Ascending aorta (tissue), 2 donors: ENCODE measurements at places on chromosomes 16 and 17. TPM values are rescaled to one million over a fixed set of nuclear protein-coding genes. Genes with fewer than 3 reads are reported as not detected.

The ARL5C gene
- not detected for total RNA-seq

DNA sequence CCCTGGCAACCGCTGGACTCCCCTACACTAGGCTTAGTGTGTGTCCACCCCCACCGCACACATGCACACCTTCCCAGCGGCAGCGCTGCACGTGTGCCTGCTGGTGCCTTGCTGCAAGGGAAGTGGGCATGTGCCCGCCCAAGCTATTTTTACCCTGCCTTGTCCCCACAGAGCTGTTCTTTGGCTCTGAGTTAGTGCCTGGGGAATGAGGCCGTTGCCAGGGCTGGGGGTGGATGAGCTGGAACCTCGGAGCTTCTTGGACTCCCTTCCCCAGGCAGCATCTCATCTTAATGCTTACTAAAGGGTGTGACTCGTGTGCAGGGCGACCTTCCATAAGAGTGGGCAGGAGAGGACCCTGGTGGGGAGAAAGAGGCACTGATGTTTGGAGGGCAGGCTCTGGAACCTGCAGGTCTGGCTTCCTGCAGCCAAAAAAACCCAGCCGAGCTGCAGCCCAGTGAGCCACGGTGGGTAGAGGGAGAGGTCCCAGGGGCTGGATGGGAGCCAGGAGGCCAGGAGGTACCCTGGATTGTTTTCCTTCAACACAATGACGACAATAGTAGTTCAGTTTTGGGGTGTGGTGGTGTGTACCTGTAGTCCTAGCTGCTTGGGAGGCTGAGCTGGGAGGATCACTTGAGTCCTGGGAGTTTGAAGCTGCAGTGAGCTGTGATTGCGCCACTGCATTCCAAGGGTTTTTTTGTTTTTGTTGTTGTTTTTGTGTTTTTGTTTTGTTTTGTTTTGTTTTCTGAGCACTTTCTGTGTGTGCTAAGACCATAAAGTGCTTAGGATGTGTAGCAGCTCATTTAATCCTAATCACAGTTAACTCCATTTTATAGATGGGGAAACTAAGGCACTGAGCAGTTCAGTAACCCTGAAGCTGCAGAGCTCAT is 119.1 kb downstream of the RAB11FIP4 start:
- no peak overlapping the region for H3K27ac ChIP-seq
- H3K36me3 ChIP-seq = no peaks in the 10 kb centered on the region
- H3K27me3 ChIP-seq = no peaks in the 10 kb centered on the region
- H3K4me3 ChIP-seq = peak overlapping the region; percentile 31
- DNase-seq = peak; percentile 33

DNA sequence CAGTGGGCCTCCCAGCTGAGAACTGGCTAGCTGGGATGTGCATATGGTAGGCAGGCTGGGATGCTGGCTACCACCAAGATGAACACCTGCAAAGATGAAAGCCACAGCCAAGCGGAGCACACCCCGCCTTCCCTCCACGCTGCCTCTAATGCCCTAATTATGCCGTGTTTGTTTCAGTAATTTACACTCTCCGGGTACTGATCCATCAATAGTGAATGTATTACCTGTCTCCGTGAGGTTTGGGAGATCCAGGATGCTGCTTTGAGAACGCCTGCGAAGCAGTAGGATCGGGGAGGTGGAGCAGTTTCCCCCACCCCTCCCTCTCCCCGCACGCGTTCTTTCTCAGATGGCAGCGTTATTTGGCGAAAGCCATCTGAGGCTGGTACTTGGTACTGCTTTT is 28.9 kb upstream of the GSE1 start:
- H3K27ac ChIP-seq = no peak overlapping the region
- no peaks in the 10 kb centered on the region for H3K27me3 ChIP-seq
- DNase-seq = no peak
- H3K4me1 ChIP-seq = peaks cover 10% of the 10 kb centered on the region
- no peak overlapping the region for H3K4me3 ChIP-seq

DNA sequence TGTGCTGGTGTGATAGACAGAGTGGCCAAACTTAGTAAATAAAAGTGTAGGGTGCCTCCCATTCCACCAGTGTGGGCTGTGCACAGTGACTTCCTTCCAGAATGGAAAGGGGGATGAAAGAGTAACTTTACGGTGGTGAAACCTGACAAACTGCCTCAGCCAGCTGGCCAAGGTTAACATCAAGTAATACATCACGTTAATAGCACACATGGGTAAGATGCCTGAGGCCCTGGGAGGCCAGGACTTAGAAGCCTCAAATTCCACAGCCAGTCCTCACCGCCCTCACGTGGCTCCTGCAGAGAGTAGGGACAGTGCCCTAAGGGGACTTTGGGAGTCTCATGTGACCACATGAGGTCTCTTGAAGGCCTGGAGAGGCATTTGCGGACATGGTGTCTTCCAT is 14.1 kb downstream of the RMI2 start:
- peaks cover 3% of the 10 kb centered on the region for H3K4me1 ChIP-seq
- no peak overlapping the region for H3K27ac ChIP-seq
- no peak overlapping the region for H3K4me3 ChIP-seq
- no peak for DNase-seq
- H3K27me3 ChIP-seq = no peaks in the 10 kb centered on the region

The SLC5A11 gene
- not detected for total RNA-seq

The WFIKKN1 gene
- not detected for total RNA-seq

DNA sequence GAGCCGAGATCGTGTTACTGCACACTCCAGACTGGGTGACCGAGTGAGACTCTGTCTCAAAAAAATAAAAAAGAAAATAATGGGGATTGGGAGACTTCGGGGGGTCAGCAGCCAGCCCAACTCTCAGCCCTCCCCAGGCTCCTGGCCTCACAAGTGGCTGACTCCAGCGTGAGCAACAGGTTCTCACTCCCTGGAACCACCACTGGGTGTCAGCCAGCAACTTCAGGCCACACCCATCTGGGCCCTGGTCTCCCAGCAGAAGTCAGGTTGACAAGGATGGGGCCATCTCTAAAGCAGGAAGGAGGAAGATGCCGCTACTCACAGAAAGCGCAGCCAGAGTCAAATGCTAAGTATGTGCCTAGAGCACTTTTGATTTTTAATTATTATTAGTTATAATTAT is 139.4 kb downstream of the C16orf78 start:
- no peak for DNase-seq
- no peak overlapping the region for H3K4me3 ChIP-seq
- no peak overlapping the region for H3K27ac ChIP-seq
- H3K4me1 ChIP-seq = no peaks in the 10 kb centered on the region
- H3K36me3 ChIP-seq = no peaks in the 10 kb centered on the region
- no peaks in the 10 kb centered on the region for H3K27me3 ChIP-seq

GRCh38 chr17:71681427-71682173 is 439.2 kb upstream of the SOX9 start:
- no peaks in the 10 kb centered on the region for H3K36me3 ChIP-seq
- H3K4me1 ChIP-seq = no peaks in the 10 kb centered on the region
- DNase-seq = no peak
- H3K27ac ChIP-seq = no peak overlapping the region
- H3K4me3 ChIP-seq = no peak overlapping the region

DNA sequence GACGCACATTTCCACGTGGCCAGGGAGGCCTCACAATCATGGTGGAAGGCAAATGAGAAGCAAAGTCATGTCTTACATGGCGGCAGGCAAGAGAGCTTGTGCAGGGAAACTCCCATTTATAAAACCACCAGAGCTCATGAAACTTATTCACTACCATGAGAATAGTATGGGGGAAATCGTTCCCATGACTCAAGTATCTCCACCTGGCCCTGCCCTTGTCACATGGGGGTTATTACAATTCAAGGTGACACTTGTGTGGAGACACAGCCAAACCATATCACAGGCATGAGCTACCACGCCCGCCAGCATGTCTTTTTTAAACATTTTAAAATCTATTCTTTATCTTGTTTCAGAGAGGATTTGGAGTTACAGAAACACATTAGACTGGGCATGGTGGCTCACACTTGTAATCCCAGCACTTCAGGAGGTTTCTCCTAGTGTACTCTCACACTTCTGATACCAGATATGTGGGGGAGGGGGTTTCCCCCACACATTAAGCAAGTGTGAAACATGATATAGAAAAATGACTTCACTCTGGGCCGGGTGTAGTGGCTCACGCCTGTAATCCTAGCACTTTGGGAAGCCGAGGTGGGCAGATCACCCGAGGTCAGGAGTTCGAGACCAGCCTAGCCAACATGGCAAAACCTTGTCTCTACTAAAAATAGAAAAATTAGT is 5.6 kb upstream of the ATMIN start:
- H3K36me3 ChIP-seq = no peaks in the 10 kb centered on the region
- no peak overlapping the region for H3K27ac ChIP-seq
- no peaks in the 10 kb centered on the region for H3K27me3 ChIP-seq
- no peak overlapping the region for H3K4me3 ChIP-seq
- H3K4me1 ChIP-seq = no peaks in the 10 kb centered on the region

GRCh38 chr17:38900978-38901656 is 24.3 kb upstream of the LASP1NB start:
- peak; percentile 81 for DNase-seq
- H3K27me3 ChIP-seq = no peaks in the 10 kb centered on the region

DNA sequence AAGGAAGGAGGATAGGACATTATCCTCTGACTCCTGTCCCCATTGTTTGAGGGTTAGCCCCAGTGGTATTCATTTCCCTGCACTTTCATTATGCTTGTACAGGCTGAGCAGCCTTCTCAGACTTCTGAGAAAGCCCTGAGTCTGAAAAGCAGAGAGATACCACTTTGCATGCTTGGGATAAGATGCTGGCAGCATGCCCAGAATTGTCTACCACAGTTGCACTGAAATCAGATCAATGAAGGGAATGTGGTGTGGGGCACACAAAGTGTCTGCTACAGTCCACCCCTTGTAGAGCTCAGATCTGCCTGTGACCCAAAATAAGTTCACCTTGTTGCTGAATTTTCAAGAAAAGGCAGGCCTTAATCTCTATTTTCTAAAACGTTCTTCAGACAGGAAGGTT is 160.6 kb downstream of the CCT6B start:
- H3K27me3 ChIP-seq = no peaks in the 10 kb centered on the region
- H3K4me1 ChIP-seq = no peaks in the 10 kb centered on the region
- no peak overlapping the region for H3K4me3 ChIP-seq
- no peak overlapping the region for H3K27ac ChIP-seq
- no peak for DNase-seq
